ENCODE measurements at places on chromosomes 5 and 9. TPM values are rescaled to one million over a fixed set of nuclear protein-coding genes. Genes with fewer than 3 reads are reported as not detected.

DNA sequence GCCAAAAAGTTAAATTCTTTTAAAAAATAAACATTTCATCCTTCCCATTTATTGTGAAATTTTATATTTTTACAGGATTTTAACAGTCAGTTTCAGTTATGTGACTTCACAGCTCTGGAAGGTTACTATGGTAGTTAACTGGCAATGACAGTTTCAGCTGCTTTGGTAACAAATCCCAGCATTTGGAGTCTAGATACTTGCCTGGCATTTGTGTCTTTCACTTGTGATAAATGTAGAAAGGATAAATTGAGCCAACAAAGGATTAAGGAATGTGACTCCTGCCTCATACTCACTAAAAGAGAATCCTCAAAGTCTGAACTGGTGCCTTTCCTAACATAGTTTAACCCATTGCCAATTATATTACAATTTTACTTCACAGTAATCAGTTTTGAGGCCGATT, 315.5 kb downstream of the FER start:
- DNase-seq: no peak

- DNase-seq: no peak
These were observed 160.0 kb downstream of the PRR16 start for GRCh38 chr5:120624021-120624563.

The PCA3 gene
- 1.2 TPM for total RNA-seq

DNA sequence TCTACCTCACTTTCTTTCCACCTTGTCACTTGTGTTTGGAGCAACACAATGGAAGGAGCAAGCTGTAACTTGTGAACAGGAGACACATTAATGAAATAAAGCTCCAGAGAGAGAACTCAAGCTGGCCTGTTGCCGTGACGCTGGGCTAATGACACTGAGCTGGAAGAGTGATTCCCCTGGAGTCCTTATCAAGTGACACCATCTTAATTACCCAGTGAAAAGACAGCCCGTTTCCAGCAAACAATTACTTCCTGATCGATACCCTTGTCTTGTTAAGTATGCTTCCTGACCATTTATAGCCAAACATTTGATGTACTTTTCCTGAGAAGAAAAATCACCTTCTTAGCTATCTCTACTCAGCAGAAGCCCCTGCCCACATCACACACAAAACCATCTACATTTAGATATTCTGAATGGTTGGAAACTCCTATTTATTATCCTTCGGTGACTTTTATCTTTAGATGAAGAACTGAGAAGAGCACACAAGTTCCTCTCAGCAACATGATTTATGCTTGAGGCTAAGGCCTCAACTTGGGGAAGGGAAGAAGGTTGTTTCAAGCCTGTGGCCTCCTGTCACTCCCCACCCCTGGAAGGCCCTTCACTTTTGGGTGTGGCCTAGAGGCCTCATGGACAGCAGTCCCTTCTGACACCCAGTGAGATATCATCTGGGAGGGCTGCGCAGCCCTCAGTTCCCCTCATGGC, 34.1 kb downstream of the CRHBP start:
- no peak for DNase-seq

DNA sequence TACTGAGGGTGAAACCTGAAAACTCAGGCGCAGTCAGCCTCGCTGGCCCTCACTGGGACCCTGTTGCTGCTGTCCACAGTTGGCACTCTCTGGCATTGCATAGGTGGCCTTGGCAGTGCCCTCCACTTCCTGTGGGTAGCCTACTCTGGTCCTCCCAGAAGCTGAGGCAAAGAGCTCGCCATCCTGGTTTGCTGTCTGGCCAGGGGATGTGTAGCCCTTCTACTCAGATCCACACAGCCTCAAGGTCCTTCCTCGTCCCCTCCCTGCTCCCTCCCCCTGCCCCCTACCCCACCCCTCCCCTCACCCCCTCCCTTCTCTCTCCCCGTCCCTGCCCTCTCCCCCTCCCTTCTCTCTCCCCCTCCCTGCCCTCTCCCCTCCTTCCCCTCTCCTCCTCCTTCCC, 176.0 kb downstream of the OLFM1 start:
- no peak for DNase-seq

DNA sequence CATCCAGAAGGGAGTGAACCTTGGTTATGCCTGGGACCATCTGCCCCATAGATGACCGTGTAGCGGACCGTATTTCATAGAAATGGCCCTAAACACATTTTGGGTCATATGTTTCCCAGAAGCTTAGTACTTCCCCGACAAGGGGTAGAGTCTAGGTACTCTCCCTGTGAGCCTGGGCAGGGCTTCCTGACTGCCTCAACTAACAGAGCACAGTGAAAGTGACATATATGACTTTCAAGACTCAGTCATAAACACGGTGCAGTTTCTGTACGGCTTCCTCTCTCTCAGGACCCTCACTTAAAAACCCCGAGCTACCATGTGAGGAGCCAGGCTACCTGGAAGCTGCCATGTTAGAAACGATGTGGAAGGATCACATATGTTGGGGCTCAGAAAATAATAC, 20.9 kb downstream of the C9orf57 start:
- no peak for DNase-seq

GRCh38 chr9:125961072-125961471, 213.9 kb downstream of the PBX3 start:
- no peak for DNase-seq

DNA sequence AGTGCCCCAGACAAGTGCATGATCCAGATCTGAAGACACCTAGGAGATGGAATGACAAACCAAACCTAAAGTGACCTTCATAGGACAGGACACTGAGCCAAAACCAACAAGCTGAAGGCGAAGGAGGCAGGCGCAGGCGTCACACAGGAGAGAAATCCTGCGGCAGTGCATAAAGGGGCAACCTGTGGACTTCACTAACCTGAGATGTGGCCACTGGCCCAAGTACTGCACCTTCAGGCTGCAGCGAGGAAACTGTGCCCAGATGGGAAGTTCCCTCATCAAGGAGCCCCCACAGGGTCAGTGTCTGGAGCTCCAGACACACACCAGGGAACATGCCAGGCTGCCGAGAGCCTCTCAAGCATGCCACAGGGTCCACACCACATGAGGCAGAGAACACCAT, 3.7 kb downstream of the IPPK start:
- DNase-seq: no peak

GRCh38 chr5:154222414-154222813, 31.9 kb downstream of the GALNT10 start:
- no peak for DNase-seq

All from pulmonary artery endothelial cell (primary cell).